Activated naive CD4-positive, alpha-beta T cell (primary cell): ENCODE measurements at places on chromosomes 12 and 14.

GRCh38 chr12:9651265-9651729, 18.2 kb upstream of the CLEC2D start:
- no peak for DNase-seq

DNA sequence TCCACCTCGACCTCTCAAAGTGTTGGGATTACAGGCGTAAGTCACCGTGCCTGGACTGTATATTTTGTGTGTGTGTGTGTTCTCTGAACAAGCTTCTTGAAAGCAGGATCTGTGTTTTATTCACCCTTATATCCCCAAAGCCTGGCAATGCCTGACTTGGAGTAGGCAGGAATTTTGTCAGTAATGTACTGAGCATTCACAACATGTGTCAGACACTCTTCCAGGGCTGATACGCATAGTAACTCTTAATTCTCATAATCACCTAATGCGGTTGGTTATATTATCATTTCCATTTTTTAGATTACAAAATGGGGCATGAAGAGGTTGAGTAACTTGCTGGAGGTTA, 50.4 kb upstream of the PLEKHG3 start:
- no peak for DNase-seq

DNA sequence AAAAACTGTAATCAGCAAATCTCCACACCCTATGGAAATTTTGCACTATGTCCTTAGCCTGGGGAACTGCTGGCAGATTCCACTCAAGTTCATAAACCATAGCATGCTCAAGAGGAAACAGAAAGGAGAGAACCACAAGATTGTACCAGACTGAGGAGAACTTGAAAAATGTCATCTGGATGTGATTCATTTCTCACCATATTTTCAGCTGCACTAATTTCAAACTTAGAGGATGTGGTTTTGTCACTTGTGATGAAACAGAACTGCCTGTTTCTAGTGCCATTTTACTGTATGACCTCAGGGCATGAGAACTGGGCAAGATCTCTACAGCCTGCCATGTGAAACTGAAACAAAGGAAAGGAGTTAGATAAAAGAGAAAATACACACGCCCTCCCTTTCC, 1493.1 kb upstream of the FLRT2 start:
- DNase-seq = no peak

DNA sequence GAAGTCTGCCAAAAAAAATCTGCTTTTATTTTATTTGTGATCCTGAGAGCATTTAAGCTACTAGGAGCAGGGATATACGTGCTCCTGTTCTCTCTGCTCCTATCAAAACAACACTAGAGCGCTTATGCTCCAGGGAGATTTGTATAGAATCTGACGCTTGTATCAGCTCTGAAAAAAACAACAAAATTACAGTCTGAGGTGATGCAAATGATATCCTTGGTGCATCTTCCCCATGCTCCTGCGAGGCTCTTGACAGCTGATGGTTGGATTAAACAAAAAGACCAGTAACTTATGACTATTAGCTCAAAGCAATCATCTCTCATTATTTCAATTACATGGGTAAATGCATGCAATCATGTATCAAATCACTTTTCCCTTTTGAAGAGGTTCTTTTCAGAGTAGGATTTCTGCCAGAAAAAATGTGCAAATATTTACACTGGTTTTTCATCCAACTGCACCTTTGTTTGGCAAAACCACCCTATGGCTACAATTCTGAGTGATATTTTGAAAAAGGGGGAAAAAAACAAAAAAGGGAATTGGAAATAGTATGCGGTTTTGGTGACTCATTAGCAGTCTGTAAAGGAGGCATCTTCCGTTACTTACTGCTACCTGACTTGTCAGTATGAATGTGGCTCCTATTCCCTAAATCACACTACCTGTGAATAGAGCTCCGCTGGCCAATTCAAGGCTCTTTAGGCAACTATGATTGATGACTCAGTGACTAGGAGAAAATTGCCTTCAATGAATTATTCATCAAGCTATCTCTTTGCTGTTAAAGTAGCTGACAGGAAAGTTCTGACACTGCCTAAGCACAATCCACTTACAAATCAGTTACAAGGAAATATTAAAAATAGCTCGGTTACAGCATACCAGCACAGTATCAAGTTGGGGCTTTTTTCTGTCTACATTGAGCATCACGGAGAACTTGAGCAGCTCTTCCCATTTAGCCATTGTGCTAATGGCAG, 450.0 kb downstream of the FOXG1 start:
- DNase-seq = no peak

DNA sequence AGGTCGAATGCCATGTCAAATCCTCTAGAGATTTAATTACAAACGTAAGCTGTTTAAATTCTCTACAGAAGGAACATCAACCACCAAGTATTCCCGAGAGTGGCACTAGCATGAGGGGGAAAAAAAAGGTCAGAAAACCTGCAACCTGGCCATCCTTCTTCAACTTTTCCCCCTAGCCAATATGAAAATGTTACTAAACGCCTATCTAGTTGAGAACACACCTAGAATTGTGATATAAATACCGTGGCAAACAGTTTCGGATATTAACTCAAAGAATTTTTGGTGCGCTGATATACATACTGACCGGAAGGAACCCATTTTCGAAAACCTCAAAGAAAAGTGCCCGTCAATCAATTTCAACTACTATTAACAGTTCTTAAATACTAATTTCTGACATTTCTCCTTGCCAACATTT, 1.8 kb downstream of the HNRNPC start:
- no peak for DNase-seq

- DNase-seq = no peak
Measured at GRCh38 chr12:4118017-4118510, 155.5 kb upstream of the CCND2 start.

- no peak for DNase-seq
Measured at GRCh38 chr12:92581604-92582003, 121.2 kb upstream of the PLEKHG7 start.

GRCh38 chr14:76194327-76194726, 42.6 kb downstream of the GPATCH2L start:
- DNase-seq = no peak

DNA sequence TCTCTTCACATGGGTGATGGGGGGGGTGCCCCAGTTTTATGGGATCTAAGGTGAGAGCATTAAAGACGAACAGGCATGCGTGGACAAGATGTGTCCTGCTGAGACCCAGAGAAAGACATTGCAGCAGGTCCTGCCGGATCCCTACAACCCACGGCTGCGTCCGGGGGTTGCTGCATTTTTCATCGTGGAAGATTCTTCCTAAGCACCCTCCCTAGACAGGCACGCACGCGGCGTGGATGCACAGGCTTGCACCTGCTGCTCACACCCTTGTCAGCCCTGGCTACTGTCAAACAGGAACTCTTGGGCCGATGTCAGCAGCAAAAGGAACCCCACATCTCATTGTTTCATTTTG, 280.6 kb upstream of the RTL1 start:
- DNase-seq = no peak

- no peak for DNase-seq
Measured at GRCh38 chr12:49791700-49792099, 36.5 kb downstream of the NCKAP5L start.

DNA sequence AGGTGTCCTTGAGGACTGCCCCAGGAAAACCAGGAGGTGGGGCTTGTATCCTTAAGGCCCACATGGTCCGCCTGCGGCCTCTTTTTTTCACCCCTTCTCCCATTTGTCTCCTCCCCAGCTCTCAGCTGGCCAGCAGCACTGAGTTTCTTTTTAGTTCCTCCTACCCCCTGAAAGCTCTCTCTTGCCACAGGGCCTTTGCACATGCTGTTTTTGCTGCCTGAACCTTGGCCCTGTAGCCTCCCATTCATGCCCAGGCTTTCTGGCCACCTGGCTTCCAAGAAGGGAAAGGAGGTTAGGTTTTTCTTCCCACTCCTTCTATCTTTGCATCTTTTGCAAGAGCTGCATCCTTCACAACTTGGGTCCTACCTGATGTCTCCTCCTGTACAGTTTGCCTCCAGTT, 358.1 kb downstream of the VRK1 start:
- no peak for DNase-seq

DNA sequence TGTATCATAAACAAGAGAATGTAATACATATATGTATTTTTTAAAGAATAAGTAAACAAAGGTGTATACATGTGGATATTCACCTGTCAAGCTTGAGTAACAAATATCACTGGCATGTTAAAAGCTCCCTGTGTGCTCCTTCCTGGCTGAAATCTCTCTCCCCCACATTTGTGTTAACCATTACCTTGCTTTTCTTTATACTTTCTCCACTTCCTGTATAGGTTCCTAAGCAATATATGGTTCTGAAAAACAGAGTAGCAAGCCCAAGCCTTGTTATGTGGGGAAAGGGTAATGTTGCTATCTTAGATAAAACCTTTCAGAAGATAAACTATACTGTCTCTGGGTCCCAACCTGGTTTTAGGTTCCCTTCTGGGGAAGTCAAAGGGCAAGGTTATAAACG, 32.3 kb upstream of the TBC1D30 start:
- no peak for DNase-seq

DNA sequence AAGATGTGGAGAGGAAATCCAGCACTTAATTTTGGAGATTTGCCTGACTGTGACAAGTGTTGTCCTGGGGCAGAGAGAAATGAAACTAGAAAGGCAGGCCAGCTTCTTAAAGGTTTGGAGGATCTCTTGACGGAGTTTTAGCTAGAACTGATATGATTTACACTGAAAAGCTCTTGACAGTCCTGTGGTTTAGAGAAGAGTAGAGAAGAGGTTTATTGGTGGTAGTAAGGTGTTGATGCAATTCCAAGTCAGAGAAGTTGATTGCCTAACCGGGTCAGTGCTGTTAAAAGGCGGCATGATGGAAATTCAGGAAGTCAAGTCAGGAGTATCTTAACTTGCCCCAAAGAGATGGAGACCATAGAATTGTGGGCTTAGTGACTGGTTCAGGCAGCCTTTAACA, 89.0 kb upstream of the TRAF3 start:
- no peak for DNase-seq

DNA sequence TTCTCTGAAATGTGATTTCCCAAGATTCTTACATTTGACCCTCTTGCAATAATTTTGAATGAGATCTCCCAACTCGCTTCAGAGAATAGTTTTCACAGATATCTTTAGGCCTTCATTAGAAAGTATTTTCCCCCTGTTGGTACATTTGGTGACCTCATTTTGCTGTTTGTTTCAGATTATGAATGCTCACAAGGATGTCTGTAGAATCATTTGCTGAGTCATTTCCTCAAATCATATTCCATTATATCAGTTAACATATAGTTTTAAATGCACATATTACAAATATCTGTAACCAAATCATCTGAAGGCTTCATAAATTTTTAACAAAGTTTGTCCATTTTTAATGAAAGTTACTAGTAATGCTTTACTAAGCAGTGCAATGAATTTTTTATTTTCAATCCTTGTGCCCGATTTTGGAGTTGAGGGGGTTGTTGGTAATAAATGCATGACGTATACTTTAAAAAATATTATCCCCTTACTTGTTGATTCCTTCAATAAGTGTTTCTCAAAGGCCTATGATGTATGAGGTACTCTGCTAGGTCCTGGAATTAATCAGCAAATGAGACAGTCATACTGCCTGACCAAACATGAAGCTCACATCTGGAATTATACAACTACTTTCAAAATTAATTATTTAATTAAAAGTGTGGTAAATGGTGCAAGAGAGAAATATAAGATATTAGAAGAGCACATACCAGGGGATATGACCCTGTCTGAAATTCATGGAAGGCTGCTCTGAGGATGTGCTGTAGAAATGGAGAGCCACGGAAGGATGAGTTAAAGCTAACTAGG, 126.9 kb upstream of the RAP1B start:
- no peak for DNase-seq

DNA sequence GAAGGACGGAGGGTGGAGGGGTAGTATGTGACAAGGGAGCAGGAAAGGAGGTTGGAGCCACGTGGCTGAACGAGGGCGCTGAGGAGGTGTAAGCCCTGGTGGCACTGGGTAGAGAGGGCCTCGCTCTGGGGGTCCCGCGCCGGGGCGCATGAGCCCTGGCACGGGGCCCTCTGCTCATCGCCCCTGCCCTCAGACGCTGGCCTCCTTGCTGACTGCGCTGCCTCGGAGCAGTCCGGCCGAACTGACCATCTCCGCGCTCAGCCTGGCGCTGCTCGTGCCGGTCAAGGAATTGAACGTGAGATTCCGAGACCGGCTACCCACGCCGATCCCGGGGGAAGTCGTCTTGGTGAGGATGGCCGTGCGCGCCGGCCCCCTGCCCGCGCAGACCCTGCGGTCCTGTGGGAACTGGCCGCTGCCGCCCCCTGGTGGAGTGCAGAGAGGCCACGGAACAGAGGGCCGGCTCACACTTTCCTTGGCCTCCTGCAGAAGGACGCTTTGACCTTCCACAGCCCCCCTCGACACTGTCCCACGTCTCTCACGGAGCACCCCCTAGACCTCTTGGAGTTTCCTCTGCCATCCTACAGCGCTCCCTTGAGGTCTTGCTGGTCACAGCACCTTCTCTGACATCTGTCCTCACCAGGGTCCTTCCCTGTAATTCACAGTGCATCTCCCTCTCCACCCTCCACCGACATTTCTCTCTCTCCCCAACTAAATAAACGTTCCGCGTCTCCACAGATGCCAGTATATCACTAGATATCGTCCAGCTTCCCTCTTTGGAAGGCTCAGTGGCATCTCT, 10.5 kb downstream of the ARHGEF25 start:
- DNase-seq = peak; percentile 32

DNA sequence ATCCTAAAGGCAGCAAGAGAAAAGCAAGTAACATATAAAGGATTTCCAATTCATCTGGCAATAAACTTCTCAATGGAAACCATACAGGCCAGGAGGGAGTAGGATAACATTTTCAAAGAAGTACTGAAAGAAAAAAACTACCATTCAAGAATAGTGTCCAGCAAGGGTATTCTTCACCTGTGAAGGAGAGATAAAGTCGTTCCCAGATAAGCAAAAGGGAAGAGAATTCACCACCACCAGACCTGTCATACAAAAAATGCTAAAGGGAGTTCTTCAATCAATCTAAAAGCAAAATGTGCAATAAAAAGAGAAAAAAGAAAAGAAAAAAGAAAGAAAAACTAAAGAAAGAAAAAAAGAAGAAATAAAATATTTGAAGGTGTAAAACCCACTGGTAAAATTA, 228.9 kb upstream of the AMIGO2 start:
- DNase-seq = no peak

DNA sequence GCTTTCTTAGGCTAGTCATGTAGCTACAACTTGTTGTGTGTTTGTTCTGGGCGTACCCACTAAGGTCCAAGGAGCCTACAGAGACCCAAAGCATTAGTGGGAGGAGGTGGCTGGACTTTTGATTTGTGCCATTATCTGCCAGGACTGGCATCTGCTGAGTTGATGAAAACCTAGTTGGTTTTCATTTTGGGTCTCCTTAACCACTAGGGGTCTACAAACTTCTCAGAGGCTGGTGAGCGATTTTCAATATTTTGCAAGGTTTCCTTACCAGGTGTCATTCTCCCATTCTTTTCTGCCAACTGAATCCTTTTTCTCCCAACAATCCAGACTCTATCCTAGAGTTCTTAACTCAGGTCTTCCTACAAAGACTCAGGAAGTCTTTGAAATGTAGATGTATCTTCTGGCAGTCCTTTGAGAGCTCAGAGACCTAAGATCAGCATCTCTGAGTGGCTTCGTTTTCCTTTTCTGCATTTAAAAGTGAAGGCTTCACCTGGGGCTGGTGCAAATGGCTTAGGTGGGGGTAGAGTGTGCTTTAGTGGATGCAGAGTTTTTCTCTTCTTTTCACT, 150.0 kb upstream of the RMST start:
- DNase-seq = no peak

- DNase-seq = no peak
Measured at GRCh38 chr14:37018571-37019240, 153.7 kb downstream of the SLC25A21 start.
